DND-41 (cell line): ENCODE measurements at places on chromosomes 7 and 10.

DNA sequence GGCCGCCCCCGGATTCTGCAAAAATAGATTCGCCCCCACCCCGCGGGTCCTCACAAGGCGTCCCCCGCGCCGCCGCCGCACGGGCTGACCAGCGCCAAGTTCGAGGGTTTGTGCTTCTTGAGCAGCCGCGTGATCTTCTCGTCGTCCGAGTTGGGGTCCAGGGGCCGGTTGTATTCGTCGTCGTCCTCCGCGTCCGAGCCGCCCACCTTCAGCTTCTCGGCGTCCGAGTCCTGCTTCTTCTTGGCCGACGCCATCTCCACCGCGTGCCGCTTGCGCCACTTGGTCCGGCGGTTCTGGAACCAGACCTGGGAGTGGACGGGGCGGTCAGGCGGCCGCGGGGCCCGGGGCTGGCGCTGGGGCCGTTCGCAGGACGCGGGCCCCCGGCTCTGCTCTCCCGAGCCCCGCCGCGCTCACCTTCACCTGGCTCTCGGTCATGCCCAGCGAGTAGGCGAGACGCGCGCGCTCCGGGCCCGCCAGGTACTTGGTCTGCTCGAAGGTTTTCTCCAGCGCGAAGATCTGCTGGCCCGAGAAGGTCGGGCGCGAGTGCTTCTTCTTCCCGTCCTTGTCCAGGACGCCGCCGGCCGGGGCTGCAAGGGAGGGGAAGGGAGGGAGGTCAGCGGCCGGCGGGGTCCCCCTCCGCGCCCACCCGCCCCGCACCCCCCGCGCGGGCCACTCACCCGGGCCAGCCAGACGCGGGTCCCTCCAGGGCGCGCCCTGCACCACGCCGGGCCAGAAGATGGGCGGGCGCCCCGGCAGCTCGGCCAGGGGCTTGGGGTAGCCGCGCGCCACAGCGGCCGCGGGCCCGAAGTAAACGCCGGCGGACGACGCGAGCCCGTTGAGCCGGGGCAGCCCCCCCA lies 853 bp downstream of the NKX6-2 start:
- H3K36me3 ChIP-seq, result peaks cover 31% of the 10 kb centered on the region
- DNase-seq, result no peak
- H3K4me1 ChIP-seq, result no peaks in the 10 kb centered on the region
- no peak overlapping the region for H3K4me3 ChIP-seq
- H3K27ac ChIP-seq, result no peak overlapping the region

DNA sequence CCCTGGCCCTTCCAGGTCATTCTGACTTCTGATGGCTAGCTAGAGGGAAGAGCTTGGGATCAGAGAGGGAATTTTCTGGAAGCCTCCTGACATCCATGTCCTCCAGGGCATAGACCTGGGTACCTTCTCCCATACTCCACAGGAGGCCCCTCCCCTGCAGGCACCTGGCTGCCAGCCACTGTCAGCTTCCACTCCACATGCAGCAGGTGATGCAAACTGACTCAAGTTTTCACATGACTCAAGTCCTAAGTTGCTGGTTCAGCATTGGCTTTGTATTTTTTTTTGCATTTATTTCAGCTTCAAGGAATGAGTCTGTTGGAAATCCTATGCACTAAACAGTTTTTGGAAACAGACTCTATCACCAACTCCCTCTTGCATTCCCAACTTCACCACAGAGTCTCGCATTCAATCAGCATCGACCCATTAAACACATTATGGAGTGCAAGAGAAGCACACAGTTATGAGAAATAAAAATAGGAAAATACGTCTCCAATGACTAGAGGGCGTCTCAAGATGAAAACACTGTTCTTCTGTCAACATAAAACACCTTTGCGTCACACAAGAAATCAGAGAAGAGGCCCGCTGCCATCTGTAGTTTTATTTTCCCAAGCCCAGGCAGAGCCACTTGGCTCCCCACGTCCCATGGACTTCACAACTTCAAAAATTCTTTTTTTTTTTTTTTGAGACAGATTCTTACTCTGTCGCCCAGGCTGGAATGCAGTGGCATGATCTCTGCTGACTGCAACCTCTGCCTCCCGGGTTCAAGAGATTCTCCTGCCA lies 362.6 kb upstream of the MGMT start:
- H3K27me3 ChIP-seq, result no peaks in the 10 kb centered on the region
- H3K4me3 ChIP-seq, result no peak overlapping the region
- no peaks in the 10 kb centered on the region for H3K36me3 ChIP-seq
- no peak for DNase-seq
- peaks cover 48% of the 10 kb centered on the region for H3K4me1 ChIP-seq

DNA sequence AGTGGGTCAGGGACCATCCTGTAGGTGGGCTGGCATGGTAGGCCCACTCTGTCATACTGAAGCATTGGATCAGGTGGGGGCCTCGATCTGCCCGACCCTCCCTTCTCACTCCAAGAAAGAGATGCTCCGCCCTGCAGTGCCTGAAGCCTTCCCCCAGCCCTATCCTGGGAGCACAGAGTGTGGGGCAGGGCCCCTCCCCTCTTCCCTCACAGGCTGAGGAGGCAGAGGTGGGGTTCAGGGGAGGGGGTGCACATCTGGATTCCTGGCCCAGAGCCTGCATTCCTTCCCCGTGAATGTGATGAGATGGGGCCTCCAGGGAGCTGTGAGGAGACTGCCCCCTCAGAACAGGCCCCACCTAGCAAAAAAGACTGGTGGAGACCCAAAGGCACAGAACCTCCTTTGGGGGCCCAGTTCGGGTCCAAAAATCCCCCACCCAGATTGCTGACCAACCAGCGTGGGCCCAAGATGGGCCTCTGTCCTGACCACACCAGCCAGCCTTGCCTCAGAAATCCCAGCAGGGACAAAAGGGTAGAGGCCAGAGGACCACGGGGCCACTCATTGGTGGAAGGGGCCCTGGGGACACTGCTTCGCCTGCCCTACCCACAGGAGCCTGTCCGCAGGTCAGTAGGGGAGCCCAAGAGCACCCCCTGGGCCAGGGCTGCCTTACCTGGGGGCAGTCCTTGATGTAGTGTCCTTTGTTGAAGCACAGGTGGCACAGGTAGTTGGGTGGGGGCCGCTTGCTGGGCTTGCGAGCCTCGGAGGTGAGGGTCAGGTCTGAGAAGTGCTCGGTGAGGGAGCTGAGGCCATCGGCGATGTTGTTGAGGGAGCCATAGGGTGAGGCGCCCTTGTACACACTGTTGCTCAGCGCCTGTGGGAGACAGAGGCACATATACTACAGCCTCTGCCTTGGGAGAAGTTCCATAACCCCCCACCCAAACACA lies 13.3 kb downstream of the ZCCHC24 start:
- no peaks in the 10 kb centered on the region for H3K4me1 ChIP-seq
- H3K36me3 ChIP-seq, result no peaks in the 10 kb centered on the region
- H3K27me3 ChIP-seq, result peaks cover 6% of the 10 kb centered on the region
- H3K27ac ChIP-seq, result no peak overlapping the region
- H3K4me3 ChIP-seq, result no peak overlapping the region
- DNase-seq, result no peak

GRCh38 chr10:29807163-29807806 lies 172.5 kb upstream of the SVIL start:
- no peak overlapping the region for H3K4me3 ChIP-seq
- H3K4me1 ChIP-seq, result peaks cover 46% of the 10 kb centered on the region
- no peaks in the 10 kb centered on the region for H3K36me3 ChIP-seq

GRCh38 chr10:59968705-59969104 lies 62.3 kb upstream of the CCDC6 start:
- H3K36me3 ChIP-seq, result no peaks in the 10 kb centered on the region
- no peaks in the 10 kb centered on the region for H3K27me3 ChIP-seq
- no peak overlapping the region for H3K4me3 ChIP-seq
- DNase-seq, result no peak
- H3K4me1 ChIP-seq, result no peaks in the 10 kb centered on the region

- no peaks in the 10 kb centered on the region for H3K36me3 ChIP-seq
- peaks cover under 1% of the 10 kb centered on the region for H3K27me3 ChIP-seq
- H3K4me1 ChIP-seq, result no peaks in the 10 kb centered on the region
- peak; percentile 62 for DNase-seq
- H3K4me3 ChIP-seq, result no peak overlapping the region
Observed at GRCh38 chr10:14971867-14972448, 12.8 kb downstream of the MEIG1 start.

- no peak overlapping the region for H3K27ac ChIP-seq
- DNase-seq, result no peak
- no peaks in the 10 kb centered on the region for H3K36me3 ChIP-seq
- no peaks in the 10 kb centered on the region for H3K4me1 ChIP-seq
Observed at GRCh38 chr7:158000160-158000559, 587.5 kb downstream of the PTPRN2 start.

- no peak overlapping the region for H3K27ac ChIP-seq
- H3K4me1 ChIP-seq, result no peaks in the 10 kb centered on the region
- DNase-seq, result no peak
- no peaks in the 10 kb centered on the region for H3K36me3 ChIP-seq
- H3K27me3 ChIP-seq, result peaks cover 3% of the 10 kb centered on the region
- H3K4me3 ChIP-seq, result no peak overlapping the region
Observed at GRCh38 chr10:116472891-116473290, 45.2 kb downstream of the PNLIPRP3 start.

- no peak for DNase-seq
- no peak overlapping the region for H3K27ac ChIP-seq
- H3K4me3 ChIP-seq, result no peak overlapping the region
- no peaks in the 10 kb centered on the region for H3K4me1 ChIP-seq
Observed at GRCh38 chr10:125846894-125847293, 23.5 kb downstream of the BCCIP start.

DNA sequence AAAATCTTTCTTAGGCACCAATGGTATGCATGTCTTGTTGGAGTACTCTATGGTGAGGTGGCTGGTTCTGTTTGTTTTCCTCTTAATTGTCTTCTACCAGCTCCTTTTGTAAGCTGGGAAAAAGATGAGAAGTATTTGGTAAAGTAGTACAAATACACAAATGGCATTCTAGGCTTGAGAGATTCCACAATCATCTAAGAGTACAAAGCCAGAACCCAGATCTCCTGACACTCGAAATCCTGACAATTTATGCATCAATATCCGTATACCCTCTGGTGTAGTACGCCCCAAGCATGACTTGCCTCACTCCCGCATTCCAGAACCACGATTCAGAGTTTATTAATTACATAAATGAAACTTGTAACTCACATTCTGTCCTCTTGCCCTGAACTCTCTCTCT lies 43.5 kb downstream of the CDCA7L start:
- H3K36me3 ChIP-seq, result no peaks in the 10 kb centered on the region
- DNase-seq, result no peak
- H3K27ac ChIP-seq, result no peak overlapping the region
- no peak overlapping the region for H3K4me3 ChIP-seq

DNA sequence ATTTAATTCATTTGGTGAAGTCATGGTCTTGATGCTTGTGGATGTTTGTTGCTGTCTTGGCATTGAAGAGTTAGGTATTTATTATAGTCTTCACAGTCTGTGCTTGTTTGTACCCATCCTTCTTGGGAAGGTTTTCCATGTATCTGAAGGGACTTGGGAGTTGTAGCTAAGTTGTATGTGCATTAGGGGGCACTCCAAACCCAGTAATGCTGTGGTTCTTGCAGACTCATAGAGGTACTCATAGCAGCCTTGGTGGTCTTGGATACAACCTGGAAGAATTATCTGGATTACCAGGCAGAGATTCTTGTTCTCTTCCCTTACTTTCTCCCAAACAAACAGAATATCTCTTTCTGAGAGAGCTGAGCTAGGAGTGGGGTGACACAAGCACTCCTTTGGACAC lies 93.2 kb downstream of the ADCYAP1R1 start:
- DNase-seq, result no peak
- H3K36me3 ChIP-seq, result no peaks in the 10 kb centered on the region
- H3K4me3 ChIP-seq, result no peak overlapping the region
- no peaks in the 10 kb centered on the region for H3K27me3 ChIP-seq
- no peaks in the 10 kb centered on the region for H3K4me1 ChIP-seq

DNA sequence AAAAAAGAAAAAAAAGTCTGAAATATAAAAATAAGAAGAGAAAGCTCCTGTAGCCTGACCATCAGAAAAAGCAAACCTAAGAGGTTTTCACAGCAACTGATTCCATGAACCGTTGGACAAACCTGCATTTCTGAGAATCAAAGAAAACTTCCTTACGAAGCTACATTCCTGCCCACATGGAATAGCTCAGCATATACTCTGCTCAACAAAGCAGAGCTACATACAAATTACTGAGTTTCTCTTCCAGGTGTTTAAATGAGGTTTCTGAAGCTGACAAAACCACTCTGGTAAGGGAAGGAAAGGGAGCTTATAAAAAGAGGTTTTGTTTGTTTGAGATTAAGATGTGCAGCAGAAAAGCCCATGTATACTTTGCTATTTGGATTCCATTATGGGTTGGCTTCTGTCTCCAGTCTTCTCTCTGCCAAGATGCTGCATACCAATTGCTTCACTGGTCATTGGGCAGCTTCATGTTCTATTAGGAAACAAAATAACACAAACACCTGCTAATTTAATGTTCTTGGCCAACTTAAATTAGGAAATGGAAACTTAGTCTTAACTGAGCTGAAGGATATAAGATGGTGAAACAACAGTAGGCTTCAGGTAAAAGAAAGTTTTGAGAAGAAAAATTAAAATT lies 314.1 kb downstream of the LRRTM3 start:
- no peaks in the 10 kb centered on the region for H3K27me3 ChIP-seq
- H3K4me3 ChIP-seq, result no peak overlapping the region
- DNase-seq, result no peak
- H3K36me3 ChIP-seq, result no peaks in the 10 kb centered on the region
- H3K27ac ChIP-seq, result no peak overlapping the region

DNA sequence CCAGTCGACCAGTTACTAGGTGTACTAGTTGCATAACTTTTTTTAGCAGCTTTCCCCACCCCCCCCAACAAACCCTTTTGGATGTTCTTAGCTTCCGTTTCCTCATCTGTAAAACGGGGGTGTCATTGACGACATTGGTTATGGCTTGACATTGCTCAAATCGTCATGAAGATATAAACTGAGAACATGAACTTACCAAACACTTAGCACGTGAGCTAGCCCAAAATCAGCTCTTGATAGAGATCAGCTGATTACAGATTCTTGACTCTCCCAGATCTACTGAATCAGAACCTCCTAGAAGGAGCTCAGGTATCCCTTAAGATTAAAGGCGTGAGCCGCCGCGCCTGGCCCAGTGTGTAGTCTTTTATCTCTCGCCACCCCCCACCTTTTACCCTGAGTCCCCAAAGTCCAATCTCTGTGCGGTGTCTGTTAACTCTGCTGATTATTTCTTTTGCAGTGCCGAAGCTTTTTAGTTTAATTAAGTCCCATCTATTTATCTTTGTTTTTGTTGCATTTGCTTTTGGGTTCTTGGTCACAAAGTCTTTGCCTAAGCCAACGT lies 1.0 kb upstream of the GNA12 start:
- H3K27me3 ChIP-seq, result no peaks in the 10 kb centered on the region
- peak overlapping the region; percentile 62 for H3K27ac ChIP-seq
- no peak for DNase-seq
- H3K36me3 ChIP-seq, result peaks cover 12% of the 10 kb centered on the region; the same call in 1 of the 2 replicates
- H3K4me1 ChIP-seq, result peaks cover 33% of the 10 kb centered on the region

- H3K4me3 ChIP-seq, result no peak overlapping the region
- no peaks in the 10 kb centered on the region for H3K27me3 ChIP-seq
- peaks cover 27% of the 10 kb centered on the region for H3K4me1 ChIP-seq
- peaks cover 48% of the 10 kb centered on the region for H3K36me3 ChIP-seq
- no peak for DNase-seq
- peak overlapping the region; percentile 43 for H3K27ac ChIP-seq
Observed at GRCh38 chr7:22269963-22270362, 87.0 kb downstream of the RAPGEF5 start.
